ENCODE measurements at places on chromosomes 13 and 19. TPM values are rescaled to one million over a fixed set of nuclear protein-coding genes. Genes with fewer than 3 reads are reported as not detected.

The IGFL1 gene
- not detected for polyA plus RNA-seq

The RASIP1 gene
- polyA plus RNA-seq, result 12.2 TPM

The FCAR gene
- polyA plus RNA-seq, result 0.37 TPM

The FOSB gene
- 22.1 TPM for polyA plus RNA-seq

The NAPSA gene
- polyA plus RNA-seq, result 8.7 TPM

The ZNF442 gene
- polyA plus RNA-seq, result 7.8 TPM

The JAK3 gene
- 2.6 TPM for polyA plus RNA-seq

The LHFPL6 gene
- 42.8 TPM for polyA plus RNA-seq

The HNRNPUL1 gene
- 213 TPM for polyA plus RNA-seq

The SIAH3 gene
- 0.85 TPM for polyA plus RNA-seq

The ZNF626 gene
- polyA plus RNA-seq, result 22.7 TPM

The MEIOSIN gene
- polyA plus RNA-seq, result not detected

The NKG7 gene
- 1.3 TPM for polyA plus RNA-seq

The HSH2D gene
- polyA plus RNA-seq, result 0.35 TPM

The HIF3A gene
- 23.8 TPM for polyA plus RNA-seq

The ISOC2 gene
- polyA plus RNA-seq, result 28.7 TPM

The SPIB gene
- polyA plus RNA-seq, result 0.82 TPM

The C19orf85 gene
- polyA plus RNA-seq, result not detected

The IRF2BP1 gene
- polyA plus RNA-seq, result 14.0 TPM

The ZNF530 gene
- 4.9 TPM for polyA plus RNA-seq

The ZNF723 gene
- polyA plus RNA-seq, result 0.14 TPM
